Fibroblast of gingiva (primary cell): ENCODE measurements at places on chromosomes 16 and 17.

- no peak for DNase-seq
Observed at GRCh38 chr16:4837733-4838501, 9.2 kb downstream of the GLYR1 start.

- DNase-seq: no peak
Observed at GRCh38 chr16:88433632-88434352, 19.3 kb upstream of the ZFPM1 start.

DNA sequence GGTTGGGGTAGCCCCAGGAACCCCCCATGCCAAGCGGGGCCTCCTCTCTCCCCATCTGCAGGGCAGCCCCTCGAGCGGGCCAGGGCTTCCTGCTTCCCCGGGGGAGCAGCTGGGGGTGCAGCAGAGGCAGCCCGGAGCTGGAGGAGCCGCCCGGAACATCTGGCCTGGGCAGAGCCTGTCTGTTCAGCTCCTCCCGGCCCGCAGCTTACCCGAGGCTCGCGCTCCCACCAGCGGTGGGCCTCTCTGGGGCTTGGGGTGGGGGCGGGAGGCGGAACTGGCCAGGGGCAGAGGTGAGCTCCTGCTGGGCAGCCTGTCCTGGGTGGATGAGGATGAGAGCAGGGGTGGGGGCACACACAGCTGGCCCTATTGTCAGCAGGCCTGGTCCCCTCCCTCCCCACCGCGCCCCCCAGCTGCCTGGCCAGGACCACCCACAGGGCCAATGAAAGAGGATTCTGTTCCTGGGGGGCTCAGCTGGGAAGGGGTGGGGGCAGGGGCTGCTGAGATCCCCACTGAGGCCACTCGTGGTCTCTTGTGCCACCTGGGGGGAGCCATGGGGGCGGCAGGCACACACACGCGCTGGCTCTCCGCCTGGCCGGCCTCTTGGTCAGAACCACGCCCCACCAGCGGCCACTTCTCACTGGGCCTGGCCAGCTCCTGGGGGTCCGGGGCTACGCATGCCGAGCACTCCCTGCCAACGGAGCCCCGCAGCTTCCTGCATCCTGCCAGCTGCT, 34.7 kb downstream of the BAHCC1 start:
- peak; percentile 44 for DNase-seq

- DNase-seq: peak; percentile 36
Observed at GRCh38 chr16:83878838-83879237, 20.1 kb upstream of the MLYCD start.

GRCh38 chr16:31301708-31302400, 42.1 kb downstream of the ITGAM start:
- peak; percentile 24 for DNase-seq

DNA sequence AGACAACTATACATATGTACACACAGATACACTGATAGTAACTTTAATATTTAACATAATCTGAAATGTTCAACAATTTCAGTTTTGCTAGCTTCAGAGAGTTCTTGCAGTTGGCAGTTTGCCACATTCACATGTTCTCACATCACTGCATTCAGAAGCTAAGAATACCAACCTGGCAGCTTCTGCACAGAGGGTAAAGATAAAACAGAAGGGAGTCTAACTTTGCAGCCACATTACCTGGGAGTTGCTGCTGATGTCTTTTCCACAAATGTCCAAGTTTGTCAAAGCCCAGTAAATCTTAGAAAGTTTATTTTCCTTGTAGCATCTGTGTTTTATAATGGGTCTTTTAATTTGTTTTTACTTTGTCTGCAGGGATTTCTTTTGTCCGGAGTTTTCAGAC, 332.0 kb downstream of the BCAS3 start:
- DNase-seq: no peak

DNA sequence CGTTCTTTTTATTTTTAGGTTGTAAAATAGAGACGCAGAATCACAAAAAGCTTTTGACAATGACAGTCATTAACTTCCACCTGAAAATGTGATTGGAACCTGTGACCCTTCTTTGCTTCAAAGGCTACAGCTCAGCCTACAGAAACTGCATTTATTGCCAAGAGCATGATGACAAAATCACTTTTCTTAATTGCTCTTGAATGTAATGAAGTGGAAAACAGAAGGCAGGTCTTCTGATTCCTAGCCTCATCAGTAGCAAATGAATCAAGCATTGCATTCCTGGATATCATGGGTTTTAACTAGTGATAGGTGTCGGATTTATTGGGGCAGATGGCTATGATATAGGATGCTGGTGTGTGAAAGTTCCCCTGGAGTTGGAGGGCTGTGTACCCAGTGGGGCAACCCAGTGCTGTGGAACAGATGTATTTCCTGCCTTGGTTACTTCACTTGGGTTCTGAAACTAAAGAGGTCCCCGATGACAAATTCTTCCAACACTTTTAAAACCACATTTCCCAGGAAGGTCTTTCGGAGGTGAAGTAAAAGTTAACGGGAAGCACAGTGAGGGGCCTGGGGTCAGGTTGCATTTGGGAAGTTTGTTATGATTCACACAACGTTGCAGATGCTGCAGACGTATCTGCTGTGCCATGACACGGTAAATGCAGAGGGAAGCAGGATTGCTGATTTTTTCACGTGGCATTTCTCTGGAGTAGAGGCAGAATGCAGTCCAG, 127.5 kb downstream of the HS3ST3A1 start:
- DNase-seq: no peak

DNA sequence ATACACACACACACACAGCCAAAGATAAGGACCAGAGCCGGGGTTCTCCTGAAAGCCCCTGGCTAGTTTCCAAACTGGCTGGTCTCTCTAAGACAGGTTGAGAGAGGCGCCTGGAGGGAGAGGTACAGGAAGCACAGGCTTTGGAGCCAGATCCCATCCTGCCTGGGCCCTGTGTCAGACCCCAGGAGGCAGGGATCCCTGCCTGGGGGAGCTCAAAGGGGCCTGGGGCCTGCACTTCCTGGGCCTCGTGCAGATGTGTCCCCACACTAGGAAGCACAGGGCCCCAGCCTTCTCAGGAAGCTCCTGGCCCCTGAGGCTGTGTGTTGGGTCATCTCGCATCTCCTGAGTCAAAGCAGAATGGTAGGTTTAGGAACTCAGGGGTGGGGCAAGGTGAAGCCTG, 16.0 kb downstream of the SLC5A10 start:
- no peak for DNase-seq
